IMR-90 (cell line): ENCODE measurements at places on chromosomes 2 and 18.

DNA sequence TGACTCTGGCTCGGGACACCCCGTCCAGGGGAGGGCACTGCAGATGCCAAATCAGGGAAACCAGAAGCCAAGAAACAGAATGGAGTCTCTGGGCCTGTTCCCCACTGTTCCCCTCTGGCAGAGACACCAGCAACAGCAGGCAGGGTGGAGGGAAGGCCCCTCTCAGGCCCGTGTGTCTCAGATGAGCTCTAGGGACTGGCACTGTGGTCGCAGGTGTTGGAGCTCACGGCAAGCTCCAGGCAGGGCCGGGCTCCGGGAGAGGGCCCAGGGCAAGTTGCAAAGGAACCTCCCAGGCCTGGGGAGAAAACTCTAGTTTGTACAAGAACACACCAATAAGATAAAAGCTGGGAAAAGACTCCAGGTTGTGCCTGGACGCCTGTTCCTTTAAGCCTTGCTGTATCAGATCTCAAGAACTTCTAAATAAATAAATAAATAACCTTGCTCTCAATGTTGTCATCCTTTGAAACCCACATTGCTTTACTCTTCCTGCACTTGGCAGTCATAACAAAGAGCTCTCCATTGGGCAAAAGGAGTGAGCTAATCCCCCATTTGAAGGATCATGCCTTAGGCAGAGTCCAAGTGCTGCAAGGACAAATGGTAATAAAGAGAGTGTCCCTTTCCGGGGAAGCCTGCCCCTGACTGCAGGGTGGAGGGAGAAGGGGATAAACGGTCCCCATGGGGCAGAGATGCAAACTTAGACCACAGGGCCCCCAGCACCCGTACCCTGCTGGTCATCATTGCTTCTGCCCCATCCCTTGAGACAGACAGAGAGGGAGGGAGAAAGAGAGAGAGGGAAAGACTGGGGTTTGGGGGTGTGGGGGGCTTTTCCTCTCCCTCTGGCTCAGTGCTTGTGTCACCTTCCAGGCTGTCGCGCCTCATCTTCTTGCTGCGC lies 33.3 kb downstream of the CNGA3 start:
- no peak for DNase-seq

- DNase-seq = no peak
These were observed 99.6 kb downstream of the KCTD1 start for GRCh38 chr18:26448714-26449159.

DNA sequence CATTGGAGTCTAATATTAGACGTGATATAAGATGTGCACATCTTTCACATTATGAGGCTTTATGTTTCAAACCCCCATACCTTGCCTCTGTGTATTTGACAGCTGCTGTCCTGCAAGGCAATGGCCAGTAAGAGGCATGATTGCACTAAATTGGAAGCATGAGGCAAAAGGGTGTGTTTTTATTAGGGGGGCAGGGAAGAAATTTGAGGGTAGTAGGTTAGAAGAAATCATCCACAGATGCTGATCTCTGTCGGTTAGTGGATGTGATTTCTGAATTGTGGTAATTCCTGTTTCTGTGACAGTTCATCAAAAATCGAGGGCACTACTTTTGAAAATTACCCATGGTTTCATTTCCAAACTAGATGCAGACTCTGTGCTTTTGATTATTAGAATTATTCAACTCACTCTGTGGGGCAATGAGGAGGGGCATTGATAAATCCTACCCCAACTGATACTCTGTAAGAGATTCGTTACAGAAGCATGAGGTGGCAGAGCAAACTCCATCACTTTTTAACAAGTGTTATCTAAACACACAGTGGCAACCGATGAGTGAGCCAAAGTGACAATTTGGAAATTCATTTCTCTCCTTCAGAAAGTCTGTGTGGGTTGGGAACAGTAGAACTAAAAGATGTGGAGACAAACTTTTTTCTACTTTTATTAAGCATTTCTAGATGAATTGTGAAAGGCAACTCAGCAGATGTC lies 453.0 kb downstream of the ARHGAP15 start:
- peak; percentile 52 for DNase-seq

GRCh38 chr2:42492691-42493467 lies 903 bp downstream of the KCNG3 start:
- DNase-seq = no peak

DNA sequence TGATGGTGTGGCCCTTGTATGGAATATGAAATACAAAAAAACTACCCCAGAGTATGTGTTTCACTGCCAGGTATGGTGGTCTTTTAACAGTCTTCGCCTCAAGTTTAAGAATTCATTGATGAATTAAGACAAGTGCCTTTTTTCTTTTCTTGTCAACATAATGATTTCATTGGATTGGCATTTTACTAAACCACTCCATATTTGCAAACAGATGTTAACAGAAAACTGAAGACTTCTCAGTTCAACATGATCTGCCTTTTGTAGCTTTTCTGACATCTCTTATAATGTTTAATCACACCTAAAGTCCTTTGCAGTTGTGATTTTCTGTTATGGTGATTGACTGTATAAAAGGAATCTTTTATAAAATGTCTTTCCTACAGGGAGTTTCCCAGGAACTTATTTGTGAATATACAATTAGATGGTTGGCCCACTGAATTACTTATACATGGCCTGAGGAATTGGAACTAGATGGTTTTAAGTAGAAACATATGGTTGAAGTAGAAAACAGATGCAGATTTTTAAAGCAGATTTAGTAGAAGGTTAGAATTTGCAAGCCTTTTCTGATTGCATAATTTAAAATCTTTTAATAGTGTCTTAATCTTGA lies 39.7 kb downstream of the DYNC1I2 start:
- DNase-seq = peak; percentile 45

GRCh38 chr2:152620985-152621384 lies 96.3 kb downstream of the PRPF40A start:
- DNase-seq = no peak

GRCh38 chr2:61357681-61358080 lies 113.2 kb downstream of the USP34 start:
- DNase-seq = no peak

- no peak for DNase-seq
These were observed 1076.3 kb downstream of the RPIA start for GRCh38 chr2:89767572-89768435.

GRCh38 chr2:14540015-14540414 lies 92.5 kb upstream of the LRATD1 start:
- peak; percentile 45 for DNase-seq

- DNase-seq = no peak
These were observed 9.1 kb downstream of the CAB39 start for GRCh38 chr2:230721712-230722111.

- DNase-seq = no peak
These were observed 832.2 kb upstream of the FANCL start for GRCh38 chr2:59073286-59073685.

DNA sequence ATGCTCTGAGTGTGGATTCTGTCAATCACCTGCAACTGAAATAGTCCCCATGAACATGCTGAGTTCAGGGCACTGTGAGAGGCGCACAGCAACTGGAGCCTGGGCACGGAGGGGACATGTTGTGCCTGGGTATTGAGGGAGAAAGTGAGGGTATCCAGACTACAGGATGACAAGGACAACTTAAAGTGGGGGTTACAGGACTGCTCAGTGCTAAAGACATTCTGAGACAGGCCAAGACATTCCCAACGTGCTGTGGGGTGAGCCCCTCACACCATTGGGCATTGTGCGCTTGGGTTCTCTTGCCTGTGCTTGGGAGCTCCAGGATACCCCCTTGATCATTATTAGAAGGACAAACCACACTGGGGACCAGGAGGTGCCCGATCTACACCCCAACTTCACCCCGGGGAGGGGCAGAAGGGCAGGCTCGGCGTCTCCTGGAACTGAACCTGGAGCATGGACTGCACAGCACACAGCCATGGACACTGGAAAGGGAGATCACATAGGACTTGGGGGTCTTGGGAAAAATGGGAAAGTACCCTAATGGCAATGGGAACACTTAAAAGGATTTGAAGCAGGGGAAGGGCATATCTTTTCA lies 72.5 kb upstream of the HDAC4 start:
- no peak for DNase-seq

GRCh38 chr2:47155091-47155876 lies at the start of gene STPG4:
Gene STPG4 (minus strand): TSS chr2:47155308. CDS start chr2:47155251, 57 bp downstream.
- DNase-seq = no peak

- peak; percentile 89 for DNase-seq
These were observed 54.7 kb upstream of the MBOAT2 start for GRCh38 chr2:9057939-9058761.

DNA sequence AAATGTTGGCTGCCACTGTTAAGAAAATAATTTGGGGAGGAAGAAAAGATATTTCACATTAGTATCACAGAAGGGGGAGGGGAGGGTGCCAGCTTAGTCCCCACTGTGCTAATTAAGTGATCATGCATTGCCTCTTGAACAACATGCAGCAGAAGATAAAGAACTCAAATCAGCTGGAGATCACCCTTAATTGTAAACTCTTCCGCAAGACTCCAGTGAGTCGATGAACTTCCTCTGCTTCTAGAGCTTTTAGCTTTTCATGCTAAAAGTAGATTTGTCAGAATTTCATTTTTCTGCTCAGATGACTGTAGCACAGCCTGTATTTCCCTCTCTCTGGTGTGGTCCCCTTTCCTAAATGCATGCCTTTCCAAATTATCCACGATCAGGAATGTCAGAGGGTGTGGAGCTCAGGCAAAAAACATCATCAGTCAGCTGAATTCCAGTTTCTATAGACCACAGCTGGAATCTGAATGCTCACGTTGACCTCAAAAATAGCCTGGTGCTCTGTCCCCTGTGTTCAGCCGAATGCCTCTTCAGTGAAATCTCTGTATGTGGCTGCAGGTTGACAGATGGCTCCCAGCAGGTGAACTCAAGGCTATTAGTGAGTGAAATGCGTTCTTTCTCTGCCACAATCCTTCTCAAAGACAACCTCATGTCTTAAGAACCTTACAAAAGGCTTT lies 156.8 kb upstream of the UNC80 start:
- no peak for DNase-seq

DNA sequence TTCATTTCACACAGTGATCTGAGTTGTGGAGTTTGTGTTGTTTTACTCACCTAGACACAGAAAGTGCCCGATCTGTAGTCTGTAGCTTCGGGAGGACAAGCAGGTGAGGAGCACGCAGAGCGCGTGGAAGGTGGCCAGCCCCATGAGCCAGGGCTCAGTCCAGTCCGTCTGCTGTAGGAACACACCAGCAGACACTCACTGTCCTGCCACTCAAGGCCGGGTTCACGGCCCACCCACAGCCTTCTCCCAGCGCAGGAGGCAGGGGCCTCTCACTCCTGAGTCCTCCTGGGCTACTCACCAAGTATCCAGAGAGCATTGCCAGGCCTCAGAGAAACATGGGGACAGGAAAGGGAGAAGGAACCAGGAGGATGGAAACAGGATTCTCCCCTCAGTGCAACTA lies 1.7 kb downstream of the TMEM18 start:
- peak; percentile 23 for DNase-seq

- no peak for DNase-seq
These were observed 51.3 kb downstream of the THNSL2 start for GRCh38 chr2:88221365-88221942.

DNA sequence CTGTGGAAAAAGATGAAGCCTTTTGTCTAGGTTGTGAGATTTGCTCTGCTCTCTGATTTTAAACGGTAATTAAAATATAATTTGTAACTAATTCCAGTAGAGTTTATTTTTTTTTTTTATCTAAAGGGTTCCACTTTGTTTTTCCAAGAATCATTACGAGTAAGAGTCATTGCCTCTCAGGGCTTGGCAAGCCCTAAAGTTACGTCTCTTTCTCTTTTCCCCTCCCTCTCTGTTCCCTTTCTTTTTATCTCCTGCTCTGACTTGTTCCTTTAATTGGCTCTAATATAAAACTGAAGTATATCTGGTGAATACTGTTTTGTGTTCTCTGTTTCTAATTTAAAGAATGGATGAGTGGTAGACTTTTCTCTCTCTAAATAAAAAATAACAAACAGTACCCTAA lies 75.8 kb downstream of the CALCRL start:
- peak; percentile 27 for DNase-seq

- no peak for DNase-seq
These were observed 122.9 kb downstream of the DDX1 start for GRCh38 chr2:15714609-15715008.

GRCh38 chr2:45316576-45317338 lies 294.3 kb downstream of the SRBD1 start:
- DNase-seq = no peak

DNA sequence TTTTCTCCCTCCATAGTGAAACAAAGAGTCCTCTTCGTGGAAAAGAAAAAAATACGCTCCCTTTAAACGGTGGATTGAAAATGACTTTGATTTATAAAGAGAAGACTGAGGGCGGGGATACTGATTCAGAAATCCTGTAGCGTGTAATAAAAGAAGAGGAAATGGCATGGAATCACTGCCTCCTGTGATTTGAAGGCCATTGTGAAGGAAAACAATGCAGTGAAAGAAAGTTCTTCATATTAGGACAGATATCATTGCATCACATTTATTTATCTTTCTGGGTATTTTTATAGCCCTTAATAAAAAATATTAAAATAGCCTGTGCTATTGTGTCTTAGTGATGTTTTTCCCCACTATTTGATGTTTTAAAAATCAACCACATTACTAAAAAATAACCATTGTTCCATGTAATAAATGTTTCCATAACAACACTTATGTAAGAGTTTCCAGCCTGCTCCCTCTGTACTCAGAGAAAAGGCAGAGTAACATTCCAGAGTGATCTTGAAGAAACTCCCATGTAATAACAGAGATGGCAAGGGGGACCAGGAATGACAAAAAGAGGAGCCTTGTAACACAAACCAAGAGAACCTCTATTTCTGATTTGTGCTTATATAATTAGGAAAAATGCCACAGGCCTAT lies 8.0 kb downstream of the MRPL33 start:
- no peak for DNase-seq

- no peak for DNase-seq
These were observed 1012.8 kb upstream of the GYPC start for GRCh38 chr2:125643128-125643527.

DNA sequence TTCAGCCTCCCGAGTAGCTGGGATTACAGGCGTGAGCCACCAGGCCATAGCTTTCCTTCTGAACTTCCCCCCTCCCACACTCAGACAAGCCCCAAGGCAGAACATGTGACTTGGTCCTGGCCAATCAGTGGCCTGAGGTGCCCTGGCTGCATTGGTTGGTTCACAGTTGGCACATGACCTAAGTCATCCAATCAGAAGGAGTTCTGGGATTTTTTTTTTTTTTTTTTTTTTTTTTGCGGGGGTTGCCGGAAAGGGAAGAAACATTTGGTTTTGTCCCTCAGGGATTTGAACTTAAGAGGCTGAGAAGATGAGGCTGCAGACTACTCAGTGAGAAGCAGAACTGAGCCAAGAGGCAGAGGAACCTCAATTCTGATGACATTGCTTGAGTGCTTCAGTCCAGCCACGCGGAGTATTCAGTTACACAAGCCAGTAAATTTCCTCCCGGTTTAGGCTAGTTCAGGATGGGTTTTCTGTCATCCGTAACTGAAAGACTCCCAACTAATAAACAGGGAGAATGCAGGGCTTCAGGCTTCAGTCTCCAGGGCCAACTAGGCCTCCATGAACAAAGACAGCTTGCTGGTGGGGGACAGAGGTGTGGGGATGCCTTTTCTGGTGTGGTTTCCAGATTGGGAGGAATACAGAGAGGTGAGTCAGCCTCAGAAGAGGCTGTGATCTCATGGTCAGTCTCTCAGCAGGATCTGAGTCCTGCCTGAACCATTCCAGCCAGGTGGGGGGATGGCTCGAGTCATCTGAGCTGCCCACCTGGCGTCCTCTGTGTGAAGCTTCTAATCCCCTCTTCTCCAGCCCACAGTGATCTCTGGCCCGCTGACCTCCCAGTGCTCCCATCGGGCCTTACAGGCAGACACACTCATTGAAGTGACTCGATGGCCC lies 9.2 kb downstream of the PTMA start:
- DNase-seq = peak; percentile 76
